IMR-90 (cell line): ENCODE measurements at places on chromosomes 16 and 17. TPM values are rescaled to one million over a fixed set of nuclear protein-coding genes. Genes with fewer than 3 reads are reported as not detected.

CX3CL1 gene
- total RNA-seq = under 0.01 and 0.18 TPM in 2 replicates

AGRP gene
- total RNA-seq = not detected in 2 replicates

TMC6 gene
- 0.28 TPM in 1 of 2 replicates, not detected in the other for total RNA-seq

MFAP4 gene
- 5.0 and 7.0 TPM in 2 replicates for total RNA-seq

IL21R gene
- total RNA-seq = 0.72 and 0.83 TPM in 2 replicates

SLC2A4 gene
- total RNA-seq = under 0.01 TPM in 1 of 2 replicates, not detected in the other

CCR7 gene
- 0.28 and 0.36 TPM in 2 replicates for total RNA-seq

TNS4 gene
- total RNA-seq = 0.28 TPM in 1 of 2 replicates, not detected in the other

CEMP1 gene
- total RNA-seq = not detected in 2 replicates

MAF gene
- under 0.01 TPM in 2 replicates for total RNA-seq

RPGRIP1L gene
- total RNA-seq = 10.4 and 18.3 TPM in 2 replicates

MYLK3 gene
- under 0.01 TPM in 2 replicates for total RNA-seq

DNA sequence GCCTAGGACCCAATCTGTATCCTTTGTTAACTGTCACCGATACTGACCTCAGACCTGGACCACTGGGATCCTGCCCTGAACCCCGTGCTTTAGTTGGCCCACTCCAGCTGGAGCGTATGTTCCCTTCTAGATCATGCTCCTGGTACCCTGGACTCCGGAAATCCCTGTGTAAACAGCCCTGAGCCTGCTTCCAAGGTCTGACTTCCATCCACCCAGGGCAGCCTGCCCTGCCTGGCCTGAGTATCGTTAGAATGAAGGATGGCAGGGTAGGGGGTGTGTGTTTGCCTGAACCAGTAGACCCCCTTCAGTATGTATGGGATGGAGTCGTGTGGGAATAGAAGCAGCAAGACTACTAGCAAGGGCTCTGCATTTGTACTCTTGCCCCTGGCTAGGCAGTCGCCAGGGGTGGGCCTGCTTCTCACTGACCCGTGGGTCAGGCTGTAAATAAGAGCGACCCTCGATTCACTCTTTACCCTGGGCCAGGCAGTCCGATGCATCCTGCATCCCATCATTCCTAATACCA, 691 bp upstream of the TMEM98 start:
- DNase-seq = peak; percentile 11
- H3K4me1 ChIP-seq = peaks cover 16% of the 10 kb centered on the region
- H3K27ac ChIP-seq = peak overlapping the region; percentile 63
- peak overlapping the region; percentile 79 for H3K4me3 ChIP-seq
- no peaks in the 10 kb centered on the region for H3K27me3 ChIP-seq

- H3K27me3 ChIP-seq = peaks cover 12% of the 10 kb centered on the region
- no peak overlapping the region for H3K27ac ChIP-seq
- H3K36me3 ChIP-seq = peaks cover 15% of the 10 kb centered on the region; the same call in 1 of the 2 replicates
- peak; percentile 31 for DNase-seq
- no peak overlapping the region for H3K4me3 ChIP-seq
- no peaks in the 10 kb centered on the region; the same call in 1 of the 2 replicates for H3K4me1 ChIP-seq
These were observed 5.3 kb downstream of the DOC2A start for GRCh38 chr16:30005341-30006094.

GRCh38 chr17:14046978-14047377, 22.3 kb upstream of the COX10 start:
- no peak overlapping the region for H3K27ac ChIP-seq
- 0 out of 2 replicates have a peak, but pooled peaks cover 3% of the 10 kb centered on the region for H3K4me1 ChIP-seq
- H3K27me3 ChIP-seq = no peaks in the 10 kb centered on the region
- no peak overlapping the region for H3K4me3 ChIP-seq

DNA sequence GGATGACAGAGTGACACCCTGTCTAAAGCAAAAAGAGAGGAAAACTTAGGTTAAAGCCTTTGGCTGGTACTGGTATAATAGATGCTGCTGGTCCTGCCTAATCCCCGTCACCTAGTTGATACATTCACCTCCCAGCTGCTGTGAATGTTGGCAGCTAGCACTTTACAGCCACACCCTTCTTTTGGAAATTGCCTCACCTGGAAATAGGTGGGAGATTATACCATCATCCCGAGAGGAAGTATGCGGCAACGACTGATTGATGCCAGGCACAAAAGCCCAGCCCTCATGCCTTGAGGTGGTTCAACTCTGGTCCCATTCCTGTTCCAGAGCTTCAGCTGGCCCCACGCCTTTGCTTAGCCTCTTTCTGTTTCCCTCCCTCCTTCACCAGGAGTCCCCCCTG, 53.2 kb upstream of the SIAH1 start:
- no peak for DNase-seq
- H3K4me3 ChIP-seq = no peak overlapping the region
- no peak overlapping the region for H3K27ac ChIP-seq
- H3K36me3 ChIP-seq = no peaks in the 10 kb centered on the region
- peaks cover 7% of the 10 kb centered on the region for H3K4me1 ChIP-seq
- H3K27me3 ChIP-seq = no peaks in the 10 kb centered on the region

DNA sequence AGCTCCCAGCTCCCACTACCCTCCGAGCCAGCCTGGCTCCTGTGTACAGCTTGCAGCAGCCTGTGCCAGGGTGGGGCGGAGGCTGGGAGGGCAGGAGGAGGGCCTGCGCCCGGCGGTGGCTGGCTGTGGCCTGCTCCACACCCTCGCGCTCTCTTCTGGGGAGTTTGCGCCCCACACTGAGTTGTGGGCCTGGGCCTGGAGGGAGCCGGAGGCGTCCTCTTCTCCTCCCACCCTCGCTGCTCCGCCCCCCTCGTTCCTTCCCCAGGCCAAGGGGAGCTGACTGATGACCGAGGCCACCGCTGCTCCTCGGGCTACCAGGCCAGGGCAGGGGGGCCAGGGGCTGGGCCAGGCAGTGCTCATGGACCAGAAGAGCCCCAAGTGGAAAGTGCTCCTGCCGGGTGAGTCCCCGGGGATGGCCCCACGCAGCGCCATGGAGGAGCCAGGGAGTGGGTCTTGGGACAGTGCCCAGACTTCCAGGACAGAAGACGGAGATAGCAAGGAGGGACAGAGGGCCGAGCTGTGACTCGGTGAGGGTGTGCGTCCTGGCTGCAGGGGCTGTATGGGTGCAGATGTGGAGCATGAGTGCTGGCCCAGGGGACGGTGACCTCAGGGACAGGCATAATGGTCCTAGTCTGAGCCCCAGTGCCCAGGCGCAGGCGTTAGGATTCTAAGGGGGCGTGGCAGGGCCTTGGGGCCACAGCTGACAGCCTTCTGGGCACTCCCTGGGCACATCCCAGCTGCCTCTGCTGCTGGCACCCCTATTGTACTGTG, 242.1 kb upstream of the GSE1 start:
- no peaks in the 10 kb centered on the region for H3K36me3 ChIP-seq
- peaks cover 24% of the 10 kb centered on the region for H3K4me1 ChIP-seq
- DNase-seq = no peak

GRCh38 chr16:70683146-70683944, 2.5 kb downstream of the MTSS2 start:
- peaks cover 53% of the 10 kb centered on the region for H3K4me1 ChIP-seq
- DNase-seq = no peak
- H3K27me3 ChIP-seq = no peaks in the 10 kb centered on the region
- peaks cover 34% of the 10 kb centered on the region for H3K36me3 ChIP-seq

GRCh38 chr16:89811321-89811720, 5.1 kb downstream of the FANCA start:
- peaks cover 3% of the 10 kb centered on the region; the same call in 1 of the 2 replicates for H3K36me3 ChIP-seq
- H3K27ac ChIP-seq = no peak overlapping the region
- H3K27me3 ChIP-seq = no peaks in the 10 kb centered on the region
- no peak for DNase-seq

DNA sequence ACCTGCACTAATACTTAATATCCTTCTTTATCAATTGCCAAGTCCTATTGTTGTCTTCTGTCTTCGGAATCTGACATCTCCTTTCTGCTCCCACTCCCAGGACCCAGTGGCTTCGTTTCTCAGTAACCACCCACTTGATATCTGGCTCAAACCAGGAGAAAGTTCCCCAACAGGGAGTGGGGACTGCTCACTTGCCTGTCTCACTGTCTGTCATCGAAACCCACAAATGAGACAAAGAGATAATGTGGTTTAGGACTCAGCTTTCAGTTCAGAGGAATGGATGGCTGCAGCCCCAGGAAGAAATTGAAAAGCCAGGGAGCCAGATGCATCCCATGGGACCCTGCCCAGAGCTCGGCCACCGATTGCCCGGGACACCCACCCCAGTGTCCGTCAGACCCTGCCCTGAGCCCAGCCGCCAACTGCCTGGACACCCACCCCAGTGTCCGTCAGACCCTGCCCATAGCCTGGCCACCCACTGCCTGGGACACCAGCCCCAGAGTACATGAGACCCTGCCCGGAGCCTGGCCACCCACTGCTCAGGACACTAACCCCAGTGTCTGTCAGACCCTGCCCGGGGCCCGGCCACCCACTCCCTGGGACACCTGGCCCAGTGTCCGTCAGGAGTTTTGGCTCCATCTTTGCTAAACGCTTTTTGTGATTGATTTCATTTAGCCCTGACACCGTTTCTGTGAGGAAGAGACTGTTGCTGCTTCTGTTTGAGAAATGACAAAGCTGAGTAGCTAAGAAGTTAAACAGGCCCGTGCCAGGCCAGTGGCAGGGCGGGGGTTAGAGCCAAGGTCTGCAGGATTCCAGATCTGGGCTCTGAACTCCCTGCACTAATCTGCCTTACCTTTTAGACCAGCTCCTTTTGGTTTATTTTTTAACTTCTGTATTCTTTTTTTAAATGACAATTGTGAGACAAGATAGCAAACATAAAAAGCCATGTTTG, 251.4 kb downstream of the PHKB start:
- H3K27ac ChIP-seq = peak overlapping the region; percentile 20; the same call in 1 of the 2 replicates
- no peak for DNase-seq
- no peak overlapping the region for H3K4me3 ChIP-seq
- H3K27me3 ChIP-seq = no peaks in the 10 kb centered on the region
- H3K4me1 ChIP-seq = peaks cover 6% of the 10 kb centered on the region
- no peaks in the 10 kb centered on the region for H3K36me3 ChIP-seq

DNA sequence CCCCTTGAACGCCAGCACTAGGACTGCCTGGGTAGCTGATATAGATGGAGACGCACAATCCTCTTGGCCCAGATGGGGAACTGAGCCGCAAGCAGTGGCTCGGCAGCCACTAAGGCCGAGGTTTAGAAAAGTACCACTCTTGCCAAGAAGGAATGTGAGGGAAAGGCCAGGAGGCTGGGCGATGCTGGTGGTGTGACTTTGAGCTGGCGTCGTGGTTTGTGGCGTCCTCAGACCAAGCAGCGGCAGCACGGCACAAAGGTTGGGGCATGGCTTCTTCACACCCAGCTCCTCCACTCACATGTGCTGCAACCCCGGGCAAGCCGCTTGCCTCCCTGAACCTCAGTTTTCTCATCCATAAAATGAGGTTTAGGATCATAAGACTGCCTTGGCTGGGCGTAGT, 15.6 kb downstream of the DCAKD start:
- H3K27ac ChIP-seq = no peak overlapping the region
- no peak for DNase-seq
- H3K27me3 ChIP-seq = no peaks in the 10 kb centered on the region
- peaks cover 26% of the 10 kb centered on the region; the same call in 1 of the 2 replicates for H3K36me3 ChIP-seq
- no peak overlapping the region for H3K4me3 ChIP-seq

GRCh38 chr17:55332296-55333041, 67.7 kb downstream of the HLF start:
- H3K36me3 ChIP-seq = no peaks in the 10 kb centered on the region
- no peak for DNase-seq
- no peak overlapping the region for H3K4me3 ChIP-seq
- no peak overlapping the region for H3K27ac ChIP-seq

DNA sequence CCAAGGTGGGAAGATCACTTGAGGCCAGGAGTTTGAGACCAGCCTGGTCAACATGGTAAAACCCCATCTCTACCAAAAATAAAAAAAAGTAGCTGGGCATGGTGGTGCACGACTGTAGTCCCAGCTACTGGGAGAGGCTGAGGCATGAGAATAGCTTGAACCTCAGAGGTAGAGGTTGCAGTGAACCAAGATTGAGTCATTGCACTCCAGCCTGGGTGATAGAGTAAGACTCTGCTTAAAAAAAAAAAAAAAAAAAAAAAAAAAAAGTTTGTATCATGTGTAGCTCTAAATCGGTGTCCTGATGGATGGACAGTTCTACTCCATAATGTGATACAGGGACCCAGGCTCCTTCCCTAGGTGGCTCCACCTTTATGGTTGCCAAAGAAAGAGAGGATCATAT, 497.1 kb upstream of the RBFOX1 start:
- H3K4me1 ChIP-seq = no peaks in the 10 kb centered on the region
- H3K27ac ChIP-seq = no peak overlapping the region
- no peaks in the 10 kb centered on the region for H3K27me3 ChIP-seq
- H3K36me3 ChIP-seq = no peaks in the 10 kb centered on the region
- H3K4me3 ChIP-seq = no peak overlapping the region

DNA sequence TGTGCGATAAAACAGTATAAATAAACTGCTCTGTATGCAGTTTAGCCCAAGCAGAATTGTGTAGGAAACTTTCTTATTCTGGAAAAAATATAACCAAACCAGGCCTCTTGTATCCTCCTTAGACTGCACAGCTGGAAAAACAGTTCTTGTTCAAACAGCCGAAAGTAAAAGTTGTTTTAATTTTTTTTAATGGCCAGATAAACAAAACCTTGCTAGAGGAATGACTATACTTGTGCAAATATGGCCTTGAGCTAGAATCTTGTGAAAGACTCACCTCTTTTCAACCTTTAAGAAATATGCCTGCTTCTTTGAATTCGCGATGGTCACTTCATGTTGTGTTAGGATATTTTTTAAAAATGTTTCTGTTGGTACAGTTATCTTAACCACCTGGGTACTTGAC, 114.5 kb upstream of the MAF start:
- no peak overlapping the region for H3K27ac ChIP-seq
- no peaks in the 10 kb centered on the region for H3K4me1 ChIP-seq
- no peaks in the 10 kb centered on the region for H3K27me3 ChIP-seq
- no peaks in the 10 kb centered on the region for H3K36me3 ChIP-seq
- no peak overlapping the region for H3K4me3 ChIP-seq

- H3K4me3 ChIP-seq = no peak within 1 kb of the TSS
- DNase-seq = peak; percentile 5
- H3K36me3 ChIP-seq = no peaks in the 10 kb centered on the region
- H3K27me3 ChIP-seq = peaks cover 14% of the 10 kb centered on the region
- no peaks in the 10 kb centered on the region for H3K4me1 ChIP-seq
These were observed at the start of gene MEFV for GRCh38 chr16:3256146-3256865. Gene MEFV, minus strand, starts transcription at chr16:3256633. Its CDS starts 46 bp downstream, at chr16:3256587.

GRCh38 chr17:44171931-44172455, 1.5 kb downstream of the ASB16 start:
- no peak overlapping the region for H3K4me3 ChIP-seq
- no peak for DNase-seq
- H3K27ac ChIP-seq = no peak overlapping the region
- H3K27me3 ChIP-seq = no peaks in the 10 kb centered on the region
- H3K36me3 ChIP-seq = peaks cover 5% of the 10 kb centered on the region

GRCh38 chr16:4494746-4495490, 18.7 kb downstream of the HMOX2 start:
- peak overlapping the region; percentile 50 for H3K27ac ChIP-seq
- H3K4me1 ChIP-seq = peaks cover 20% of the 10 kb centered on the region
- H3K27me3 ChIP-seq = no peaks in the 10 kb centered on the region
- H3K36me3 ChIP-seq = no peaks in the 10 kb centered on the region; the same call in 1 of the 2 replicates
- no peak overlapping the region for H3K4me3 ChIP-seq

- H3K4me3 ChIP-seq = no peak overlapping the region
- H3K4me1 ChIP-seq = no peaks in the 10 kb centered on the region
- H3K36me3 ChIP-seq = peaks cover 5% of the 10 kb centered on the region
These were observed 17.9 kb upstream of the TRPV3 start for GRCh38 chr17:3575511-3575910.

- peak; percentile 36 for DNase-seq
- no peaks in the 10 kb centered on the region for H3K27me3 ChIP-seq
- 0 out of 2 replicates have a peak overlapping the region, but pooled peaks have one; percentile 23 for H3K4me3 ChIP-seq
- H3K4me1 ChIP-seq = peaks cover 23% of the 10 kb centered on the region
- peak overlapping the region; percentile 58; the same call in 1 of the 2 replicates for H3K27ac ChIP-seq
These were observed 20.7 kb upstream of the CSNK1D start for GRCh38 chr17:82294064-82294773.
